Cardiac muscle cell (in vitro differentiated cells and primary cell): ENCODE measurements at places on chromosomes 16 and 17. TPM values are rescaled to one million over a fixed set of nuclear protein-coding genes. Genes with fewer than 3 reads are reported as not detected.

FA2H gene
- total RNA-seq: 0.15 and 0.18 TPM in 2 replicates

TMEM204 gene
- total RNA-seq: 0.39 and 0.83 TPM in 2 replicates

- no peak for DNase-seq
Measured at GRCh38 chr17:76004750-76005262, 4.2 kb downstream of the CDK3 start.

- no peak for DNase-seq
Measured at GRCh38 chr17:8458128-8458527, 22.4 kb downstream of the NDEL1 start.

- no peak for DNase-seq
Measured at GRCh38 chr16:30382111-30382881, at the start of gene SEPTIN1. TSS of gene SEPTIN1 (minus strand) at chr16:30382561. CDS start at chr16:30382542, 19 bp downstream.

DNA sequence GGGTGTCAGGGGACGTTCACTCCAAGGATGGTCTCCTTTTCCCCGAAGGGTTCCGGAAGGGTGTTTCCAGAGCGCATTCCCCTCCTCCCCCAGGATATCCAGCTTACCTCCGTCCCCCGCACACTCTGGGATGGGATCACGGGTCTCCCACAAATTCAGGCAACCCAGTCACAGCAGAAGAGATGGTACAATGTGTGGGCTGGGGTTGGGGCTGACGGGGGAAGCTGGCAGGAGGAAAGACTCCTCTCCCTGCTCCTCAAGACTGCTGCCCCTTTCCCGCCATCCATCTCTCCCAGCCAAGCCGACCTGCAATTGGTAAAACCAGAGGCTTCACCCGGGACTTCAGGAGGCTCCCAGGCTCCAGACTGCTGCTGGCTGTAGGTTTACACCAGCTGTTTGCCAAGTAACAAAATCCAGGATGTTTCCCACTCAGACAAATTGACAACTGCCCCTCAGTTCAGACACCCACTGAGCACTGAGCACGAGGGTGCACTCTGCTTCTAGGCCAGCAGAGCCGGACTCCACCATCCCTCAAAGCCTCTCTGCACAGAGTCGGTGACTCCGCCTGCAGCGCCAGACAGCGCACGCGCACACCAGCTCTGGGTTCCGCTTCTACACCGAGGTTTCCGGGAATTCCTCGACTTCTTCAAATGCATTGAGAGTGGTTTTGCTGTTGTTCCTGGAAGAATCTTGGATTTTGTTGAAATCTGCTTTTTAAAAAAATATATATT is 37.7 kb downstream of the ASPA start:
- no peak for DNase-seq

PERCC1 gene
- total RNA-seq: 0.18 TPM in 1 of 2 replicates, not detected in the other
